ENCODE measurements at places on chromosomes 13 and 19.

GRCh38 chr19:42850981-42851717, 28.4 kb downstream of the PSG1 start:
- DNase-seq = no peak

DNA sequence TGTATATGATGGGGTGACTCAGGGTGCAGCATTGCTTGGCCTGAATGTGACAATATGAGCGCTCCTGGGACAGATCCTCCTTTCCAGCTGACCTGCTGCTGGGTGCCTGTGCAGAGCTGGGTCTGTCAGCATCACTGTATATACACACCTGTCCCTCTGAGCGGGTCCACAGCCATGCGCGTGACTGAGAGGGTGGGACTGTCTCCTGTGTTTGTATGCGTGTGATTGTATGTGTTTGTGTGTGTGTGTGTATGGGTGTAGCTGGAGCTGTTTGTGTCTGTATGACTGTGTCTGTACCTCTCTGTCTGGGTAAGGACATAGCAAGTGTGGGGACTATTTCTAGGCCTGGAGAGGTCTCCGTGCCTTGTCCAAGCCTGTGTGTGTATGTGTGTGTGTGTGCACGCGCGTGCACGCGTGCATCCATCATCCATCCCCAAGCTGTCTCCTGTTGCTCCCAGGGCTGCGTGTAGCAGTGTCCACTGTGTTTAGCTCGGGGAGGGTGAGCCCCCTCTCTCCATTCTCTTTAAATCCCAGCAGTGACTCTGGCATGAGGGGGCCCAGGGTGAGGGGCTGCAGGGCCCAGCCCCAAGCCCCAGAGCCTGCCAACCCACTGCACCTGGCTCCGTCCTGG, 8.3 kb downstream of the IGLON5 start:
- DNase-seq = no peak

- DNase-seq = no peak
These were observed 853.4 kb upstream of the SPRY2 start for GRCh38 chr13:81194362-81194761.

DNA sequence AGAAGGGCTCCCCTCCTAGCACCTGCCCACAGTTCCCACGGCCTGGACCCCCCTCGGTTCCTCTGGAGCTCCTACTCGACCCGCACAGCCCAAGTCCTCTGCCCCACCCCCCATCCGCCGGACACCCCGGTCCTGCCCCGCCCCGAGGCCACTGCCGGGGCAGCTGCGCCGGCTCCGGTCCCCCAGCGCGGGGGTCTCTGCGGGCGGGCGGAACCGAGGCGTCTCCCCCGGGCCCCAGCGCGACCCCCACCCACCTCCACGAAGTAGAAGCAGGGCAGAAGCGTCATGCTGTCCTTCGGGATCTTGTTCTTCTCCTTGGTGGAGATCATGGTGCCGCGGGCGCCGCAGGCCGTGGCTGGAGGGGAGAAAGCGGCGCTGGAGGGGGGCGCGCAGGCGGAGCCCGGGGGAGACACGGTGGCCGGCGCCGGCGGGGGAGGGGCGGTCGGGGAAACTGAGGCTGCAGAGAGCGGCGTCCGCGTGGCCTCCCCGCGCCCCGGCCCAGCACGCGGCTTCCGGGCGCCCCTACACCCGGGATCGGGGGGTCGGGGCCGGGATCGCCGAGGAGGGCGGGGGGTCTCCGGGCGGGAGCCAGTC, 427 bp downstream of the PLPPR3 start:
- no peak for DNase-seq

- DNase-seq = no peak
These were observed 8.4 kb upstream of the LRG1 start for GRCh38 chr19:4548238-4548584.

DNA sequence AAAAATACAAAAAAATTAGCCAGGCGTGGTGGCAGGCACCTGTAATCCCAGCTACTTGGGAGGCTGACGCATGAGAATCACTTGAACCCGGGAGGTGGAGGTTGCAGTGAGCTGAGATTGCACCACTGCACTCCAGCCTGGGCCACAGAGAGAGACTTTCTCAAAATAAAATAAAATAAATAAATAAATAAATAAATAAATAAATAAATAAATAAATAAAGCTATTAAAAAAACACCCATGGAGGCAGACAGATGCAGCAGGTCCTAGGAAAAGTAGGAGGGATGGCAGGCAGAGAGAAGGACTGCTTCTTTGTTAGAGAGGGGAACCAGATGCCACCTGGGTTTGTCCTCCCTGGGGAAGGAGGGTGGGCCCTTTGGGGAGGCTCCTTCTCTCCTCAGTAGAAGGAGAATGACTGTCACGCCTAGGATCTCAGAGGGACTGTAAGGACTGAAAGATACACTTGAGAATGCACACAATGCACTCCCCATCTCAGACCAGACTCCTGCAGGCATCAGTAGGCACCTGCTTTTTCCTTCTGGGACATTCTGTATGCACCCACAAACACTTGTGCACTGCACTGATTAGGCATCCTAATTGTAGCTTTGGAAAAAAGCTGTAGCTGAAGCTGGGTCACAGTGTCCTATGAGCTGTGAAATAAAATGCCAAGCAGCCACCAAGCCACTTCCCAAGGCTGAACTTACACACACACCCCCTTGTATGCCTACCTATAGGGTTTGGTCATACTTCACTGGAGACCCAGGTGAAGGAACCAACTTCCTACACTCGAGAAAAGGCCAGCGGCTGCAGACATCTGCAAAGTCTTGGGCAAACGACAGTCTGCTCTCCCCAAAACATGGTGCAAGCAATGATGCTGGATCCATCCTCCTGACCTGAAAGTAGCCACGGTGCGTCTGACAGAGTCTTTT, 18.9 kb upstream of the SLC35E1 start:
- no peak for DNase-seq

DNA sequence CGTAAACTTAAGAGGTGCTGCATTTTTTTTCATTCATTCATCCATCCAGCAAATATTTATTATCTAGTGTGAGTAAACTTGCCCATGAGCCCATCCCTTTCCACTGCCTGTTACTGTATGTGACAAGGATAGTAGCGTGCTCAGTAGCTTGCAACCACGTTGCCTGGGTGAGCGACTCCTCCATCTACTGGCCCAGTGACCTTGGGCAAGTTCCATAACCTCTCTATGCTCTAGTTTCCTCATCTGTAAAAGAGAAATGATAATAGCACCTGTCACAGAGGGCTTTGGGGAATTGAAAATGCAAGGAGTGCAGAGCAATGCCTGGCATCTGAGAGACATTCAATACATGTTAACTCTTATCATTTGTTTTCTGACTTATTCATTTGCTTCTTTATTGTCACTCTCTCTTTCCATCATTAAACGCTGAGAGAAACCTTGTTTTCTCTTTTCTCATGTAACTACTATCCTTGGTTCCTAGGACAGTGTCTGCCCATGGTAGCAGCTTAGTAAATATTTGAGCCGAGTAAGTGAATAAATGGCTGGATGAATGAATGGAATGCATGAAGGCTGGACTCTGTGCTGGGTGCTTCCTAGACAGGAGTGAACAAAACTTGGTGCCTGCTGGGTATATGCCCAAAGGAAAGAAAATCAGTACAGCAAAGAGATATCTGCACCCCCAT, 19.9 kb downstream of the LRCH1 start:
- DNase-seq = no peak

GRCh38 chr13:80251403-80251802, 89.5 kb downstream of the SPRY2 start:
- no peak for DNase-seq

GRCh38 chr19:47210689-47211316, 20.2 kb downstream of the BBC3 start:
- peak; percentile 79 for DNase-seq

DNA sequence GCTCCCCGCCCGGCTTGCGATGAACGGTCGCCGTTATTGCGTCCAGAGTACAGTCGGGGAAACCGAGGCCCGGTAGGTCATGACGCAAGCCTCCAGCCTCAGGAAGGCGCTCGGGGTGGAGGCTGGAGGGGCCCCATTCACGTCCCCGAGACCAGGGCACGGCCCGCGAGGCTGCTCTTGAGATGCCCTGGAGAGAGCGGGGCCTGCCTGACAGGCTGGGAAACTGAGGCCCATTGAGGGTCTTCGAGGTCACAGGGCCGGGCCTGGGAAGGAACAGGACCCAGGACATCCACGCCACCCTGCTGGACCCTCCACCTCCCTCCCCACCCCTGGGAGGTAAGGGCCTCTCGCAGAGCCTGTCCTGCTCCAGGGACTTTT, 367 bp downstream of the NDUFS7 start:
- DNase-seq = no peak

GRCh38 chr19:44552324-44552723, 22.8 kb upstream of the CEACAM20 start:
- DNase-seq = no peak

DNA sequence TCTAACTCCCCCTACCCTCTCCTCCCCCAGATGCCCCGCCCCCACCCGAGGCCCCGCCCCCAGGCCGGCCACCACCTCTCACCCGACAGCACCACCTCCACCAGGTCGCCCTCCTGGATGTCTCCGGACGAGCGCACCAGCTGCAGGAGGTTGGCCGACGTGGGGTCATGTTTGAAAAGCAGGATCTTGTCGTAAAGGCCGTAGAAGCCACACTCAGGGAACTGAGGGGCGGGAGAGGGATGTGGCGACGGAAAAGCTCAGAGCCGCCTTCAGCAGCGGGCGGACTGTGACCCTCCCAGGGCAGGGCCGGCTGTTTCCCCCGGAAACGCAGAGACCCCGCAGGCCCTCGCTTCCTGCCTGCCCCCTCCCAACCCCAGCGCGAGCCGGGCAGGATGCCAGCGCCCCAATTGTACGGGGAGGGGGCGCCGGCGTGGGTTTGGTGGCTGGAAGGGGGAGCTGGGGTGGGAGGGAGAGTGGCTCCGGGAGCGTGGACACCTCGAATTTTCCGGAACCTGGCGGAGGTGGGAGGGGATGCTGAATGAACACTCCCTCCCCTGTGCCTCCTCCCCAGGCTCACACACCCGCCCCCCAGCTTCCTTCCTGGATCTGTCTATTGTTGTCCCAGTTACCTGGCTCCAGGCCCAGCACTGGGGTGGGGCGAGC, 3.0 kb downstream of the PRKD2 start:
- peak; percentile 70 for DNase-seq

- no peak for DNase-seq
These were observed 121.8 kb downstream of the URI1 start for GRCh38 chr19:30063650-30064347.

DNA sequence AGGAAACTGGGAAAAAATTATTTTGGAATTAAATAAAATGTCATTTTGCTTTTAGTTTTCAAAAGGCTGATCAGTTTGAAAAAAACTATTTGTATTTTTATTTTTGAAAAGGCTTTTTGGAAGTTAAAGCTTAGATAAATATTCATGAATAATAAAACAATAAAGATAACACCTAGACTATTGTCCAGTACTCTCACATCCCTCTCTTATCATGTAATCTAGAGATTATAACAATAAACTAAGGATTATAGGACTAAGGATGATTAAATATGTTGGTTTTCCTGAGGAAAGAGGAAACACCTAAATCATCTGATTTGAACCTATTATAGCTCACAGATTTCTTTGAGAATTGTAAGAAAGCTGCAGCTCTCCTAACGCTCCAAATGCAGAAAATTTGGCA, 81.4 kb upstream of the AKAP11 start:
- no peak for DNase-seq

GRCh38 chr13:46176756-46177155, 5.2 kb downstream of the LCP1 start:
- DNase-seq = no peak

DNA sequence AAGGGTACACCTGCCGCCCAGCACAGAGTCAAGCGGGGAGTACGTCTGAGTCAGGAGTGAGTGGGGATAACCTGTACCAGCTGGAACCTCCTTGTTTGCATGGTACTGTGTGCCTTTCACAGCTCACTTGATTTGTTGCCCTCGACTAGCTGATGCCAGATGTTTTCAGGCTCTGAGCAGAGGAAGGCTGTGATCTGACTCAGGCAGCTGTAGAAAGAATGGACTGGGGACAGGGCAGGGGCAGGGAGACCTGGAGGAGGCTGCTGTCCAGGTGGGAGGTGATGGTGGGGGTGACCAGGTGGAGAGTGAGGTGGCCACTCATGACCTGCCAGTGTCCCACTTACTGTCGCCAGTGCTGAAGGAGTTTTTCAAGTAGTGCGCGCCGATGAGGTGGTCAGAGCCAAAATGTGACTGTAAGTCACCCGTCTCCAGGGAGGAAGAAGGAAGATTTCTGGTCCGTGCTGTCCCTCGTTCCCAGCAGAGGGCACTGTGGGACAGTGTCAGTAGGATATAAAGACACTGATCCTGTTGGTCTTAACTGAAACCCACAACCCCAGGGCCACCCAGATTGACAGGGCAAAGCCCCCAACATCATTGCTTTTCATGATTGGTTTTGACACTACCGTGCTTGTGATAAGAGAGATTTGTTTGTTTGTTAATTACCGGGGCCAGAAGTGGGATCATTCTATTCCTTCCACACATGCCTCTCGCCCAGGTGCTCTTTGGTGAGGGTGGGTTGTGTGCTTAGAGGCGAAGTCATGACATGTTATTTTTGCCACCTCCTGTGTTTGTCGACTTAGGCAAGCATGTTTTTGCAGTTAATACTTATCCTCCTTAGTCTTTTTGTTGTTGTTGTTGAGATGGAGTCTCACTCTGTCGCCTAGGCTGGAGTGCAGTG, 128.4 kb downstream of the DPF1 start:
- DNase-seq = peak; percentile 27

- no peak for DNase-seq
These were observed 5.3 kb downstream of the CATSPERG start for GRCh38 chr19:38340927-38341326.

DNA sequence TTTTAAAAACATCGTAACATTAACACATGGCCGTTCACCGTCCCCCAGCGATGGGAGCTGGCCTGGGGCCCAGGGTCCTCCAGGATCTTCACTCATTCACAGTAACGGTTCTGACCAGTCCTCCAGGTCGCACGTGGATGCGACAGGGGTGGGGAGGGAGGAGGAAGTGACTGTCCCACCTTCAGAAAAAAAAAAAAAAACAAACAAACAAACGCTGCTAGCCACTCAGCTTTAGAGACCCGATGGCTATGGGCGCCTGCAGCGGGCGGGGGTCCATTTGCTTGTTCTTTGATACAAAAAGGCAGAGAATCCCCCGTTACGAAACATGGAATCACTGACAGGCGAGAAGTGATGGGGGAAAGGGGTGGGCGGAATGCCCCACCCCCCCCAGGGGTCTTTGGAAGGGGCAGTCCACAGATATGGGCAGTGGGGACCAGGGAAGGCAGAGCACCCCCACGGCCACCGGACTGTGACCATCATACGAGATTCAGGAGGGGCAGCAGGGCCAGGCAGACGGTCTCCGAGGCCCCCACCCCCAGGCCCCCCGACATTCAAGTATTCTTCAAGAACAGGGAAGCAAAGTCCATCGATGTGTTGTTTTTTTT, 13.3 kb downstream of the MKNK2 start:
- DNase-seq = no peak

DNA sequence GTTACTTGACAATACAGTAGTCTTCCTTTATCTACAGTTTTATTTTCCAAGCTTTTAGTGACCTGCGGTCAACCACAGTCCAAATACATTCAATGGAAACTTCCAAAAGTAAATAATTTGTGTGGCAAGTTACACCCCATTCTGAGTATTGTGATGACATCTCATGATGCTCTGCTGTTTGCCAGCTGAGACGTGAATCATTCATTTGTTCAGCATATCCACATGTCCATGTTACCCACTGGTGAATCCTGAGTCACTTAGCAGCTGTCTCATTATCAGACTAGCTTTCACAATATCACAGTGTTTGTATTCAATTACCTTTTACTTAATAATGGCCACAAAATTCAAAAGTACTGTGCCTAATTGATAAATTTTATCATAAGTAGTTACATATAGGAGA, 179.8 kb downstream of the PRR20E start:
- no peak for DNase-seq

Measured in stimulated activated CD8-positive, alpha-beta memory T cell treated with anti-CD3 and anti-CD28 coated beads, Interleukin-12 subunit alpha, Interleukin-12 subunit beta, amount 100 ng/mL, for 1 hour (primary cell).